ENCODE measurements at places on chromosomes 7 and 10.
A peak's percentile ranks its signal among the peaks of the same experiment; 100 is the strongest.

DNA sequence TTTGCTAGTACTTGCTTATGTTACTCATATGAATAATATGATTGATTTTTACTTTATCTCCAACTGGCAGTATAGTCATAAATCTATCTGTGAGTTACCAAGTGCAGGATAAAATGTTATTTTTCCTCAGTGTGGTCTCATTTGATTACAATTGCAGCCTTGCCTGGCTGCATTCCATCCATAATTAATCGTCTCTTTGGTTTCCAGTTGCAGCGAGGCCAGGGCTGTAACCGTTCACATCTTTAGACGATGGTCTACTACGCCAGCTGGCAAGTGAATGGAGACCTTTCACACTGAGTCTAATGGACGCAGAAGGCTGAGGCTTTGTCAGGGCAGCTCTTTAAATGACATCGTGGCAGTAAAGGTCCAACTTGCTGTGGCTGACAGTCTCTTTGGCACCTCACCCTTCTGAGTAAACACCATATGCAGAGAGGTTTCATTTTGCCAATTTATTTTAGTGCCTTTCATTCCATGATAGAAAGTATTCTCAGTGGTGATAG lies 84.0 kb downstream of the ARL4A start:
- no peak for DNase-seq

DNA sequence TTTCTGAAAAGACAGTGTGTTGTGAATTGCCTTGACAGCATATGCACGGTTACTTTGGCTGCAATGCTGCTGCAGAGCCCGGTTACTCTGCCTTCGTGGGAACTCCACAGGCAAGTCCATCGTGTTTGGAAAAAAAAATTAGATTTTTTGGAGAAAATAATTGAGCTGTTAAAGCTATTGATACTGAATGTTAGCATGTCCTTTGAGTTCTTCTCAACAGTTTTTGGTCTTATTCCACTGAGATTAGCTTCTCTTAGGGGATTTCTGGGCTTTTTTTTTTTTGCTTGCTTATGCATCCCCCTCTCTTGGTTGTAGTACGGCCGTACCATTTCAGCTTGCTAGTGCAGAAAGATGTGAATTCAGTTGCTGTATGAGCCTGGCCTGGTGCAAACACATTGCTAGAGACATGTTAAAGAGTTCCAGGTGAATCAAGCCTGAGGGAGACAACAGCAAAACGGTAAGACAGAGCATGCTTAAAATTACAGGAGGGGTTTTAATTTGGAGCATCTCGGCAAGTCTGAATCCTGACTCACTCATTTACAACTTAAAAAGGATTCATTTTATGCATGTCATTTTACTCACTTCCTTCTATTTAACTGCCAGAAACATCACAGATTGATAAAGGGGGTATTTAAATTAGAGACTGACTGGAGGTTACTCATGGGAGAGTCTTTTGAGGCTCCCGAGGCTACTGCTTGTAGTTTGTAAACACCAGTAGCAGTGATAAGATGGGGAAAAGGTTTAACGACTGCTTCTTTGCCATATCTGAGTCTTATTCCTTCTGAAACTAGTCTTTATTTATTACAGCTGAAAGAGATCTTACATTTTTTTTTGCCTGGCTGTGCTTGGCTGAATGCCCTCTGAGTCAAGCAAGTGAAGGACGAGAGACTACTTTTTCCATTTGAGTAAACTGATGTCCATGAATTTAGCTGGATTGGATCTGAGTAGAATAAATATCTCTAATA lies 113.7 kb downstream of the CDK14 start:
- no peak for DNase-seq

- DNase-seq, result peak; percentile 73
Observed at GRCh38 chr7:105352018-105352612, 36.6 kb downstream of the SRPK2 start.

DNA sequence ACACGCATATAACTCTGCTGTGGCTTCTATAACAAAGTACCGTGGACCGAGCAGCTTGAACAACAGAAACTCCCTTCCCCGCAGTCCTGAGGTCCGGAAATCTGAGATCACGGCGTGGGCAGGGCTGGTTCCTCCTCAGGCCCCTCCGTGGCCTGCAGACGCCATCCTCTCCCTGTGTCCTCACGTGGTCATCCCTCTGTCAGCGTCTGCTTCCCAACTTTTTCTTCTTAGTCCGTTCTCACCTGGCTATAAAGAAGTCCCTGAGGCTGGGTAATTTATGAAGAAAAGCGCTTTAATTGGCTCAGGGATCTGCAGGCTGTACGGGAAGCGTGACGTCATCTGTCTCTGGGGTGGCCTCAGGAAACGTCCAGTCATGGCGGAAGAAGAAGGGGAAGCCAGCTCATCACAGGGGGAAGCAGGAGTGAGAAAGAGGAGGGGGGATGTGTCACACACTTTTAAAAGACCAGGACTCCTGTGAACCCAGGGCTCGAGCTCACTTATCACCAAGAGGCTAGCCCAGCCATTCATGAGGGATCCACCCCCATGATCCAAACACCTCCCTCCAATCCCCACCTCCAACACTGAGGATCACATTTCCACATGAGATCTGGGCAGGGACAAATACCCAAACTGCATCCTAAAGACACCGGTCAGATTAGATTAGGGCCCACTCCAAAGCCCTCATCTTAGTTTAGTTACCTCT lies 91.2 kb upstream of the INSIG1 start:
- DNase-seq, result peak; percentile 71

DNA sequence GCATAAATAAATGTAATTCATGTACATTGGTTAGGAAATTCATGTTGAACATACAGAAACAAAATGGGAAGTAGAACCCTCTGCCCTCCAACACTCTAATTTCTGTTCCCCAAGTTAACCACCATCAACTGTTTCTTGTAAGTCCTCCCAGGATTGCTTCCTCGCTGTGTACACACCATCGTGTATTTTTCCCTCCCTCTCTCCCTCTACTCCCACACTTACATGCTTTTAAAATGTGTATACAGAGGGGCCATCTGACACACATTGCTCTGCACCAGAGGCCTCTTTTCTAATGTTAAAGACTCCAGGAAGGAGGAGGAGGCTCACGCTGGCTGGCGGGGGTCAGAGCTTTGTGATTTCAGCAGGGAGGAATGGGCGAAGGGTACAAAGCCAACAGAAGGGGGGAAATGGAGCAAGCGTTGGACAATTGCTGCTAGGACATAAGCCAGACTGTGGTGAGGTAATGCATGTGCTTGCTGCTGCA lies 1.9 kb upstream of the EPHA1 start:
- DNase-seq, result no peak

- DNase-seq, result no peak
Observed at GRCh38 chr7:14839307-14839706, 63.2 kb downstream of the DGKB start.

DNA sequence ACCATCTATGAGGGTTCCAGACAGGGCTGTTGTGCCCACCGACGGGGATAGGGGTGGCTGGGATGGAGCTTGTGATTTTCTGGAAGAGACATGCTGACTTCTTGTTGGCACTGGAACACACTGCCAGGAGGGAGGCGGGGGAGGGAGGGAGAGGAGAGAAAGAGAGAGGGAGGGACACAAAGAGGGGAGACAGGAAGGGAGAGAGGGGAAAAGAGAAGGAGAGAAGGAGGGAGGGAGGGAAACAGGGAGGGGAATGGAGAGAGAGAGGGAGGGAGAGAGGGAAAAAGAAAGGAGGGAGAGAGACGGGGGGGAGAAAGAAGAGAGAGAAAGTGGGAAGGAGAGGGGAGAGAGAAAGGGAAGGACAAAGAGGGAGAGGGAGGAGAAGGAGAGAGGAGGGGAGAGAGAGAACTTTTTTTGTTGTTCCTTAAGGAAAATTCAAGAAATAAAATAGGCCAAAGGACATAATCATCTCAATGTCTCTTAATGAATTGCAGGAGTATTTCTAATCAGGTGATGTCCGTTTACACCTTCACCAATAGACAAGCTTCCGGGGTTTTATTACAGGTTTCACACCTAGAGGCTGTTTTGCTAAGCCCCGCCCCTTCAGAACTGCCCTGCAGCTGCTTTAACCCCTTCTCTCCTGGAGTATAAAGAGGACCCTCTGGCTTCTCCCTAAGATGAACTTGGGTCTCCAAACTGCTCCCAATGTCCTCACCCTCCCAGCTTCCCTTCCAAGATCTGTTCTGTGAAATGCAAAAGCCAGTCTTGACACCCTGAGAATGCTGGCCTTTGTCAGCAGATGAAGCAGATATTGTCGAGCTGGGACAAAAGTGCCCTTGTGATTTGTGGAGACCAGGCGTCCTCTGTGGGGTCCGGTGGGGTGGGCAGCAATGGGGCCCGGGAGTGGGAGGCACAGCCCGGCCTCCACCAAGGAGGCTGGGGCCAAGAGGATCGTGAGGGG lies 82.0 kb upstream of the GTF2IRD1 start:
- DNase-seq, result no peak

DNA sequence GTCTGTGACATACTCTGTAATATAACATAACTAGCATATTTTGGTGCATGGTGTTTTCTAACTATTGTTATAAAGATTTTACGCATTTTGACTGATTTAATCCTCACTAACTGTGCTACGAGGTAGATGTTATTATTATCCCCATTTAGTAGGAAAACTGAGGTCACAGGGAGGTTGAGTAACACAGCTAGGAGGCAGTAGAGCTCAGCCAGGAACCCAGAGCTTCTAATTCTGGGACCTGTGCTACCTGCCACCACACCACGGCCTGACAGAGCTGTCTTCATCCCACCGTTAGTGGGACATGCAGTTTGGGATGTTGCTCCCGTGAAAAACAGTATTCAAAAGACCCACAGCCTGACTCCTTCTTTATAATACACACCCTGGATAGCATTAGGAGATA lies 962.5 kb downstream of the CNTNAP2 start:
- DNase-seq, result no peak

DNA sequence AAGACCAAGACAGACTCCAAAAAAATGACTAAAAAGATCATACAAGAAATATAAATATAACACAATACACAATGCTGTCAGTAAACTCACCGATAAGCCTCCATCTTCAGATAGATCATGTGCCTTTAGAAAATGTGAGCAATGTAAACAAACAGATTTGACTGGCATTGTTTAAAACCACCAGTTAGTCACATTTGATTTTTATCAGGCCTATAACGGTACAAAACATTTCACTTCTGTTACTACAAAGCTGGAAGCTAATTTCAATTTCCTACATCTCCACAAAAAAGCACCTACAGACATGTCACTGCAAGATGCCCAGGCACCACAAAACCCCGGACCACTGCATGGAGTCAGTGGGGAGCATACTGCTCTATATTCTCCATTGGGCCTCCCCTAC lies 18.9 kb downstream of the SGMS1 start:
- DNase-seq, result no peak
